Urothelium cell line (cell line): ENCODE measurements at places on chromosomes 11 and 22.
A peak's percentile ranks its signal among the peaks of the same experiment; 100 is the strongest.

- DNase-seq = no peak
Measured at GRCh38 chr11:60492488-60493009, at the start of gene MS4A12. MS4A12 (plus strand) TSS chr11:60492778; CDS start chr11:60497319, 4,541 bp downstream.

GRCh38 chr11:3130269-3131071, 34.6 kb downstream of the OSBPL5 start:
- DNase-seq = no peak

DNA sequence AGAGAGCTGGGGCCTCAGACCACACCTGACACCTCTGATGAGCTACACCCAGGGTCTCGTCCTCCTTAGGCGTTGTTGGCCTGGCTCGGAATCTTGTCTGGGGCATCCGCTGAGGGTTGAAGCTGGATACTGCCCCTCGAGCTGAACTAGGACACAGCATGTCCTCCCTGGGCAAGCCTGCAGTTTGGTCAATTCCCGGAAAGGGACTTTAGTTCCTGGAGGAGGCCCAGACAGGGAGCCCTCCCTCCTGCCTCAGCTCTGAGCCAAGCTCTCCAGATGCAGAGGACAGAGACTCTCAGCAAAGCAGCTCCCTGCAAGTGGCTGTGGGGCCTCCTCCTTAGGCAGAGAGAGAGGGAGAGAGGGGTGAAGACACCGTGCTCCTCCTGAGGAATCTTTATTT, 4.9 kb downstream of the APOL3 start:
- DNase-seq = no peak

DNA sequence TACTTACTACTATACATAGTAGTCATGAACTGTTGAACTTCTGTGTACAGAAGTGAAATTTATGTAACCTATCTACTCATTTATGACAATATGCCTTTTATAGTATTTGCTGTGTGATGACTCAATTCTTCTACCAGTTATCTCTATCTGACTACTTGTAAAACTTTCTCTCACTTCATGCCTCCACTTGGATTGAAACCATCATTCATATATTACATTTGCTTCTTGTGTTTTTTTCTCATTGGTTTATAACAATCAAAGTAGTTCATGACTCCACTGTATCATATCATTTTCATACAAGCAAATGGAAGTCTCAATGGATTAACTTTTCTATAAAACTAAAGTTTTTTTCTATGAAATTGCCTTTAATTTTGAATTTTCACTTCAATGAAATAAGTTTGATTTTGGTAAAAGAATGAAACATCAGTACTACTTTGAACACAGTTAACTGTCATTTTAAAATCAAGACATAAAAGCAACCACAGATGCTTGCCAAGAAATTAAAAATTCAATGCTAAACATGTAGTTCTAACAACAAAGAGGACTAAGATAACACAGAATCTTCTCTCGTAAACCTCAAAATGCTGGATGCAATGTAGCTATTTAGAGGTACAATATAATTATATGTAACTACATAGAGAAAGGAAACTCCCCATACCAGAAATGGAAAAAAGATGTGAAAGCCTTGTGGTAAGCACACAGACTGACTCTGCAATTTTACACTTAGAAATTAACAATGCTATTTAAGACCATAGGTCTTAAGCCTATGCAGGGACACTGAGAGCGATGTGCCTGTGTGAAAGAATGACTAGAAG, 27.6 kb upstream of the EXPH5 start:
- DNase-seq = no peak

DNA sequence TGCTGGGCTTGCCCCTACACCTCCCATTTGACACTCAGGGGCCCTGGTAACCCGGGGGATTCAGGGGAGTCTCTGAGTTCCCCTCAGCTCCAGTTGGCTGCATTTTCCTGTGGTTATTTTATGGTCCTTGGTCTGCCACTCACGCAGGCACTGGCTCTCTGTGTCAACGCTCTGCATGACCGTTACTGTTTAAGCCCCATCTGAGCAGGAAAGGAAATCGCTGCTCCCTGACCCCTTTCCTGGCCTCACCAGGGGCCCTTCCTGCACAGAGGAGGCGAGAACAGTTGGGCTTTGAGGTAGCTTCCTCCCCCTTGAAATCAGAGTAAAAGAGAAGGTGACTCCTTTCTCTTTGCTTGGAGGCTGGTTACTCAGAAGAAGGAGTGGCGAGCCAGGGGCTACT, 2.4 kb downstream of the C1QTNF4 start:
- no peak for DNase-seq

DNA sequence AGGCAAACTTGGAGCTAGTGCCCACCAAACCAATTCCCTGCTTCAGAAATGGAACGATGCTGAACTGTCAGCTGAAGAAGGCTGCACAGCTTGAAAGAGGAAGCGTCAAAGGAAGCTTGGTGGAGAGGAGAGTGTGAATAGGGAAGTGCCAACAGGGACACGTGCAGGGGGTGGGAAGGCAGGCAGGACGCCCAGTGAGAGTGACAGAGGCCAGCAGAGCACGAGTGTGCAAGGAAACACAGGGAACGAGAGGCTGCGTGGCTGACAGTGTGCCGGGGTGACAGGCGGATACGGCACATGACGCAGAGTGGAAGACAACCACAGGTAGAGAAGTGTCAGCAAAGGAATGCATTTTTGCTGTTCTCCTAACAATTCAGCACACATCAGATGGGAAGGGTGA, 196.4 kb downstream of the LARGE1 start:
- DNase-seq = no peak

GRCh38 chr11:117538263-117539135, 210.8 kb downstream of the CEP164 start:
- DNase-seq = peak; percentile 15

DNA sequence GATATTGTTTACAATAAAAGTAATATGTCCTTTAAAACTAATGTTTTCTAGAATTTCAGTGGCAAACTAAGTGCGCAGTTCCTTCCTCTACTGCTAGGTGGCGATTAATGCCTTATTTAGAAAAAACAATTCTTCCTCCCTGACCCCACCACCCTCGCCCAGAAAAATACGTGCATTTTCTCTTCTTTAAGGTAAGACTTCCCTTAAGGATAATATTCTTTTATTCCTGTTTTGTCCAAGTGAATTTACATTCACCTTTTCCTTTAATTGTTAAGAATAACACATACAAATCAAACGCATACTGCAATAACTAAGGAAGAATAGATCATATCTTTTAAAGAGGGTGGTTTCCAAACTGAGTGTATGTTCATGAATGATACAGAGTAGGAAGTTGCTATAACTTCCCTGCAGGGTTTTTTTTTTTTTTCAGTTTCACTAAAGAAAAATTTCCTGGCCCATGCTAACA, 17.0 kb upstream of the PSMA1 start:
- DNase-seq = peak; percentile 50

DNA sequence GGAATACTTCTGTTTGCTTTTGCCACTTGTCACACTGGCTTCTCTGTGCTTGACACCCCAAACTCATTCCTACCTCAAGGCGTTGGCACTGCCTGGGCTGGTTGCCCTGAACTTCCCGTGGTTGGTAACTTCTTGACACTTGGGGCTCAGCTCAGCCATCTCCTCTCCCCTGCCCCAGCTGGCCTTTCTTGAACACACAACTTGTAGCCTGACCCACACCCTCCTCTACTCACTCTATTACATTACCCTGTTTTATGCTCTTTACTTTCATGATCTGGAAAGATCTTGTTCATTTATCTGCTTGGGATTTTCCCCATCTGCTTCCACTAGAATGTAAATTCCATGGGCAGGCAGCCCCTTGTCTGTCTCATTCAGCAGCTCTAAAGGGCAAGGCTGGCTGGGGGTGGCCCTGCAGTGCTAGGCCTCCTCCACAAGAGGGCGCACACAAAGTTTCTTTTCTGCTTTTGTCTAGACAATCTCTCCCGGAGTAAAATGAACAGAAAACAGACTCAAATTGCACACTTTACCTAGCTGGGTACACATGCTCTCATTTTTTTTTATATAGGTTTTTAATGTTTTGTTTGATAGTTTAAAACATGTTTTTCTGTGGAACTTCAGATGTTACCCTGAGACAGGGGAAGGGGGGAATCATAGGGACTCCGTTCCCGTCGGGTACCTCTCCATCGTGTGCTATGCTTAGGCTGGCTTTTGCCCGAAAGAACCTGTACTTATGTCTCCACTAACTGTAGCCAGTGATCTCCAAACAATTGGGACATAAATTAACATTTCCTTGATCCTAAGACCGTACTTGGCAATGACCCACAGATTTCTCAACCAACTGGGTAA, 16.4 kb upstream of the MRGPRX2 start:
- peak; percentile 69 for DNase-seq

GRCh38 chr11:128389461-128389976, 197.8 kb downstream of the ETS1 start:
- no peak for DNase-seq

GRCh38 chr11:35066783-35067423, 72.1 kb upstream of the CD44 start:
- DNase-seq = no peak

DNA sequence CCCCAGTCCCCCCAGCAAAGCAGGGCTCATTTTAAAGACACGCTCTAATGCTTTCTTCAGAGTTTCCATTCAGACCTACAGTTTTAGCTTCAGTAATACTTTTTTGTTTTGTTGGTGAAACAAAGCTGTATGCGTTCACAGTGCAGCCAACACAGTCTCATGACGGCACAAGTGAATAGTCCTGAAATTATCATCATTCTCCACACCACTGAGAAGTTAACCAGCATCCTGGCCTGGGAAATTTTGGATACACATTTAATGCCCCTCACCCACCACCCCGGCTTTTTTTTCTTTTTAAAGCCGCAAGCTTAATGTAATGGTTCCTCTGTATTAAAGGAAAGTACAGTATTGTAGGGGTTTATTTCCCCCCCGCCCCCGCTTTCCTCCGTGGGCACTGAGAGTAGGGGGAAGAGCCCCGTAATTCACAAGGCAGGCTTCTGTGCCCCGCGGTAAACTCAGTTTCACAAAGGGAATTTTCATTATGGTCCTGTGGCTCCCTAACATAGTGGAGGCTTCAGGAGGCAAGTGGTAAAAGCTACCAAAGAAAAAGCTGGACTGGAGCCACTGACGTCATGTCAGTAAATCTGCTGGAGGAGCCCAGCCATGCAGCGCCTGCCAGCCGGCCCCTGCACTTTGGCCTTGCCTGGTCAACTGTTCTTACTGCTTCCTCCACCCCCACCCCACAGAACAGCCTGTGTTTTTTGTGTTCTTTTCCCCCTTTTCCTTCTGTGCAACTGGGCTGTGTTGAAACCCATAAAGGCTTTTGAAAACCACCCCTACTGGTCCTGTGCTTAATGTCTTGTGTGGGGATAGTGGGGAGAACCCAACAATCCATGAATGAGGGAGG, 18.2 kb downstream of the TEAD1 start:
- peak; percentile 70 for DNase-seq

- no peak for DNase-seq
Measured at GRCh38 chr22:44638971-44639760, 62.8 kb upstream of the PRR5 start.

- DNase-seq = no peak
Measured at GRCh38 chr11:35177370-35177769, 38.4 kb downstream of the CD44 start.

GRCh38 chr22:25186140-25186539, 13.5 kb upstream of the CRYBB3 start:
- DNase-seq = no peak

DNA sequence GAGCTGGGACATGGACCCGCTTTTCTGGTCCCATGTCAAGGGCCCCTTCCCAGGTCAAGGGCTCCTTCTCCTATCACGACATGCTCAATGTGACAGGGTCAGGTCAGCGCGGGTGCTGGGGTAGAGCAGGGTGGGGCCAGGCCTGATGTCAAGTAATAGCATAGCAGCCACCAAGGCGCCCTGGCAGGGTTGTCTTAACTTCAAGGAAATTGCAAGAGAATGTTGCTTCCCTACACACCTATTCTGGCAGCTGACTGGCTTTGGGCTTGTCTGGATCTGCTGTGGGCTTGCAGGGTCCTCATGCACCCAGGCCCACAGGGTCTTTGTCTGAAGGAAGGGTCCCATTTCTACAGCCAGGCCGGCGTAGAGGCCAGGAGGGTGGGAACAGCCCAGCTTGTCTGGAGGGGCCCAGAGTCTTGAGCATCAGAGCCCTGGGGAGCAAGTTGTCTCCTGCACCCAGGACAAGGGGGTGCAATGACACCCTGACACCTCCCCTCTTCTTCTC, 71.4 kb downstream of the BUD13 start:
- DNase-seq = no peak

GRCh38 chr11:44957776-44958564, 7.3 kb upstream of the TP53I11 start:
- no peak for DNase-seq

DNA sequence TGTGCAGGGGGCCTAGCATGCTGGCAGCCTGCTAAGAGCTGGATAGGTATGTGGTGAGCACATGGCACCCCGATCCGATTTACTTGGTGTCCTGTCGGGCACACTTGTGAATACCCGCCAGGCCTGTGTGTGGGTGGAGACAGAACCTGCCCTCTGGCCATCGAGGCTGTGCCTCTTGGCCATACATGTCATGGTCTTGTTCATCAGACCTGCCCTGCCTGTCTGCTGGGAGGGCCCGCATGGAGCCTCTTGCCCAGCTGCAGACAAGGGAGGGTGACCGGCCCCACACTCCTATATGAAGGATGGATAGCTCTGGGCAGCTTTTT, 310.2 kb downstream of the TBC1D22A start:
- no peak for DNase-seq

GRCh38 chr11:78229106-78229505, 40.4 kb downstream of the USP35 start:
- no peak for DNase-seq

GRCh38 chr11:85346484-85346883, 280.7 kb downstream of the DLG2 start:
- no peak for DNase-seq

DNA sequence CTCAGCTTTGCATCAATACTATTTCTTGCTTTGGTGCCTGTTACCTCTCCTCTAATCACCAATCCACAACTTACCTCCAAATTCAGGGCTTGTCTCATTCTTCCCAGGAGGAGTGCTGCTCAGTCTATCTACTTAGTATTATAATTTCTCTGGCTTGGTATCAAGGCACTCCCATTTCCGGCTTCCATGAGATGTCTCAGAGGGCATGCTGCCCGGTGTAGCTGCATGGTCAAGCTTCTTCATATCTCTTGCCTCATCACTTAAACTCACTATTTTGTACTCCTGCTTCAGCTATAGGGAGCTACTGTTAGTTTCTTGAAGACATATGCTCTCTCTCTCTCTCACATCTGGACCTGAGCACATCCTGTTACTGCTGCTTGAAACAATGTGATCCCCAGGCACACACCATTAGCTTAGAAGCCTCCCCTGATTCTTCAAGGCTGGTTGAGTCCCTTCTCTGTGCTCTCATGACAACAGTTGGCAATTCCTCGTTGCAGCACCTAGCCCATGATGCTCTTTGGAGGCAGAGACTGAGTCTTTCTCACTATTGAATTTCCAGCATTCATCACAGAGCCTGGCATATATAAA, 182.8 kb upstream of the SYN3 start:
- no peak for DNase-seq

DNA sequence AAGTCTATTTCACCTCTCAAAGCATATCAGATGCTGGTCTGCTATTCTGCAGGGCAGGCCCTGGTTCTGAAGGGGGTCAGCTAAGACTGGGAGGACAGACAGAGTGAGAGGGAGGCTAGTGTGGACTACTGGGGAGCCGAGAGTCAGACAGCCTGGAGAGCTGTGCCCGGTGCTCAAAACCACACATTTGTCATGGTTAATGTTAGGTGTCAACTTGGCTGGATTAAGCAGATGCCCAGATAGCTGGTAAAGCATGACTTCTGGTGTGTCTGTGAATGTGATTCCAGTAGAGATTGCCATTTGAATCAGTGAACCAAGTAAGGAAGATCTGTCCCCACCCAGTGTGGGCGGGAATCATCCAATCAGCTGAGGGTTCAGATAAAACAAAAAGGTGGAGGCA, 102.6 kb downstream of the SNX19 start:
- no peak for DNase-seq
